ENCODE measurements at places on chromosomes 1 and 21.

DNA sequence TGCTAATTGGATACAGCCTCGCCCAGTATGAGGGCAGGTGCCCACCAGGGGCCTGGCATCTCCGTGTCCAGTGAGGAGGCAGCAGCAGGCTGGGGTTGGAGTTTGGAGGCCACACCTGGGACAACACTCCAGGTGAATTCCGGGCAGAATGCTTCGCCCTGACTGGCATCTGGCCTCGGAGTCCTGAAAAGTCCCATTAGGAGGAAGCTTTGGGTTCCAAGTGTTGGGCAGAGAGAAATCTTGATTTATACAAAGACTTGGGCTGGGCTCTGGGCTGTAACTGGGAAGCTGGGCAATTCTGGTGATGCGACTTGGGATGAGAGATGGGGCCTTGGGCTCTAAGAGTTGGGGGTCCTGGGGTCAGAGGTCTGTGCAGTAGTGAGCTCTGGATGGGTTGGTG is 48.1 kb upstream of the CSF3R start:
- no peak for DNase-seq

DNA sequence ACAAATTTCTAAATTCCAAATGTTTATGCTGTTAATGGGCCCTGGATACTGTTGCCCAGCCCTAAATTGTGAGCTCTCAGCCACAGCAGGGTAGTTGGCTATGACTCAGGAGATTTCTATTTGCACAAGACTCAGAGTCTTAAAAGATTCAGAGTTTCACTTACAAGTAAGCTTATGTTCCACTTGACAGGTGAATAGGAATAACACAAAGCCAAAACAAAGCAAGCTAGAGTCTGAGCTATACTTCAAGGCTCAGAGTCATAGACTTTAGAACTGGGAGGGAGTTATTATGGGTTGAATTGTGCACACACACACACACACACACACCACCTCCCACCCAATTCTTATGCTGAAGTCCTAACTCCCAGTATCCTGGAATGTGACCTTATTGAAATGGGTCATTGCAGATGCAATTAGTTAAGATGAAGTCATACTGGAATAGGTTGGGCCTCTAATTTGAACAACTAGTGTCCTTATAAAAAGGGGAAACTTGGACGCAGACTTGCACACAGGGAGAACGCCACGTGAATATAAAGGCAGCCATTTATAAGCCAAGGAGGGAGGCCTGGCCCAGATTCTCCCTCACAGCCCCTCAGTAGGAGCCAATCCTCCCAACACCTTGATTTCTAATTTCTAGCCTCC is 30.2 kb downstream of the PRDX6 start:
- peak; percentile 85 for DNase-seq

DNA sequence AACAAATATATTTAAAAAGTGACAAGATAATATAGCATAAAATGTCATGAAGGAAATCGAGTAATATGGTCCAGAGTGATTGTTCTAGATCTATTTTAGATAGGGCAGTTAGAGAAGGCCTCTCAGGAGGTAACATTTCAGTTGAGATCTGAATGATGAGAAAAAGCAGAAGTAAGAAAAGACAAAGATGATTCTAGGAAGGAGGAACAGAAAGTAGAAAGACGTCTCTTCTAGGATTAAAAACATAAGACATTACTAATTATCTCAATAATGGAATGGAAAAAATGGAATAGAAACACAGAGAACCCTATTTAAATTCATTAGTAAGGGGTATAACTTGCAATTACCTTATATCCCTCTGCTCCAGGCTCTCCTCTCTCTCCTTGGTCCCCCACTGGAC is 130.0 kb upstream of the ZNHIT6 start:
- DNase-seq, result no peak

GRCh38 chr1:34101151-34101550 is 63.9 kb downstream of the CSMD2 start:
- DNase-seq, result no peak

Data from NCI-H226 (cell line).